LNCaP clone FGC (cell line): ENCODE measurements at places on chromosomes 11 and 22.
A peak's percentile ranks its signal among the peaks of the same experiment; 100 is the strongest.

DNA sequence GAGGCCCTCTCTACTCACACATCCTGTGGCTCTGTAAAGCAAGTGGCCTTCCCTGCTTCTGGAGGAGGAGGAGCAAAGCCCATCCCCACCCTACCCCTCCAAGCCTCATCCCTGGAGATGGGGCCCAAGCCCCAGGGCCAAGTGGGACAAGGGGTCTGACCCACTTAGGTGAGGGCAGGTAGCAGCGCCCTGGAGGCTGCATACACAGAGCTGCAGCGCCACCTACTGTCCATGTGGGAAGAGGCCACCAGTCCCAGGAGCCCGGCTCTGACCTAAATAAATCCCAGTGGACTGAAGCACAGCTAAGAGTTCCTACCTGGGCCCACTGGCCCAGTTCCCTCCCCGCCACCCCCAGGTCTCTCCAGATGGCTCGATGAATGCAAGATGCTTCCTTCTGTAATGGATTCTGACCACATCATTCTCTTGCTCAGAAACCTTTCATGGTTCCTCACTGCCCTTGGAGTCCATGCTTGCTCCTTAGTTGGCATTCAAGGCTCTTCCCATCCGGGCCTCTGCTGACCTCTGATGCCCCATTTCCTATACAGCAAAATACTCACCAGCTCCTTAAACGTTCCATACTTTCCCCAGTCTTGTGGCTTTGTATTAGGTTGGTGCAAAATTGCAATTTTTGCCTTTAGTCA, 62.1 kb downstream of the THAP12 start:
- peak; percentile 32 for DNase-seq

DNA sequence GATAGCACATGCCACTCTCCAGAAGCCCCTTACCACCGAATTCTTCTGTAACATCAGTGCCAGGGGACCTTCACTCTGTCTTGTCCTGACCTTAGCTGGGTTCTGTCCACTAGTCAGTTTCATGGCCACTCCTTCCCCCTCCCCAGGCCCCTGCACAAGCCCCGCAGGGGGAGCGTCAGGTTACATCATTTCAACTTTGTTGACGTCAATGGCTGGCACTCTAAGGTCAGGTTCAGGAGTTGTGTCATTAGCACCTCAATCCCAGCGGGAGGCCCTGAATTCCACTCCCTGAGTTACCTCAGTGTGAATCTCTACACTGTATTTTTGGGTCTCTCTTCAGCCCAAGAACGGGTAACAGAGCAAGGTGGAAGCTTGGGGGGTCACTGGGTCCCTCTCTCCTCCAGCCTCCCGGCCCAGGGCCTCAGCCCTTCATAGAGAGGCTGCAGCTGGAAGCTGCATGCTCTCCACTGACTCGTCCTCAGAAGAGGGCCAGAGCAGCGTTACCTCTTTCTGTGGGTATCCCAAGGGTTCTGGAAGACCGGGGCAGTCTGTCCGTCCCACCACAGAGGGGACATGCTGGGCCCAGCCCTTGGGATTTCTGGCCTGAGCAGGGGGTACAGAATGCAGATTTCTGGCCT, 10.3 kb downstream of the USH1C start:
- no peak for DNase-seq

DNA sequence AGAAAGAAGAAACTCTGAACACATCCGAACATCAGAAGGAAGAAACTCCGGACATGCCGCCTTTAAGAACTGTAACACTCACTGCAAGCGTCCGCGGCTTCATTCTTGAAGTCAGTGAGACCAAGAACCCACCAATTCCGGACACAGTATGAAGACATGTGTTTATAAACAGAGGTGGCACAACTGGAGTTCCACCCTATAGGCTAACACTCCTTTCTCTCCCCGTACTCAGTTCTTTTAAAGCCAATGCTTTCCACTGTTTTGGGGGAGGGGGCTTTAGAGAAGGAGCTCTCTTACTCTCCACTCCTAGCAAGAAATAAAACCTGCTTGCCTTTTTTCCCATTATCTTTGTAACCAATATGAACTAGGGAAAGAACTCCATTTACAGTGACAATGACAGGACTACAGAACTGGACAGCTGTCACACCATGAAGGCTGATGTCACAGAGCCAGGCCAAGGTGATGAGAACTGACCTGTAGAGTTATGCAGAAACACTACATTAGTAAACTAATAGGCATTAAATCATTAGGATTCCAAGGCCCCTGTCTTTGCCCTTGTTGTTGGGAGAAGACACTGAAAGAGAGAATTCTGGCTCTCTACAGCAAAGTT, 733 bp downstream of the TRIM5 start:
- DNase-seq, result no peak

DNA sequence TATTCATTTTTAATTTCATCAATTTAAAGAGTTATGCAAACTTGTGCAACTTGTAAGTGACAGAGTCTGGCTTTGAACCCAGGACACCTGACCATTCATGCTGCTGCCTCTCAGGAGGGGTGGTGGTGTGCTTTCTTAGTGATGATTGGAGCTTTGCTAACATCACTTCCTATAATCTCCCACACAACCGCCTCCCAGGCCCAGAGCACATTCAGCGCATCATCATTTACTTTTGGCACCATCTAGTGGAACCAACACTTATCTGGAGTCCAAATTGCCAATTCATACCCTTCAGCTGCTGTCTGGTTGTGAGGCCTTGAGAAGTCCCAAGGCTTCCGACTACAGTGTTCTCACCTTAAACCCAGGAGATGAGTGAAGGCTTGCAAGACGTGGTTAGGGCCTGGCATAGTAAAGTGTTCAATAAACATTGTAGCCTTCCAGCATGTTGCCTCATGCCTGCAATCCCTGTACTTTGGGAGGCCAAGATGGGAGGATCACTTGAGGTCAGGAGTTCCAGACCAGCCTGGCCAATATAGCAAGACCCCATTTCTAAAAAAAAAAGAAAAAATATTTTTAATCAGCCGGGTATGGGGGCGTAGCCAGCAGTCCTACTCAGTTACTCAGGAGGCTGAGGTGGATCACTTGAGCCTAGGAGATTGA, 1.1 kb upstream of the TTLL1 start:
- peak; percentile 86 for DNase-seq

DNA sequence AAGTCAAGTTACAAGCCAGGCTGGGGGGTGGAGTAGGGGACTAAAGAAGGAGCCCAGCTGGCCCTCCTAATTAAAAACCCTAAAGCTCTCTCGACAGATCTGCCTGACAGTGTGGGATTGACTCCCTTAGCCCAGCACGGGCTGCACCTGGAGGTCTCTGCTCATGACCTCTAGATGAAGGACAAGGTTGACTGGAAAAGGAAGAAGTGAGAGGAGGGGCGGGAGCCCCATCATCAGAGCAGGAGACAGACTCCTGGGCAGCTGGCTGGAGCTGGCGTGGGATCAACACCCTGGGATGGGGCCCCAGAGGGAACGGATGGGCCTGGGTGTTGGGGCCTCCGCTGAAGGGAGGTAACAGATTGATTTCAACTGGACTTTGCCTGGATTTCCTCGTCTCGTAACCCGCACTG, 46.1 kb downstream of the RPUSD4 start:
- no peak for DNase-seq

DNA sequence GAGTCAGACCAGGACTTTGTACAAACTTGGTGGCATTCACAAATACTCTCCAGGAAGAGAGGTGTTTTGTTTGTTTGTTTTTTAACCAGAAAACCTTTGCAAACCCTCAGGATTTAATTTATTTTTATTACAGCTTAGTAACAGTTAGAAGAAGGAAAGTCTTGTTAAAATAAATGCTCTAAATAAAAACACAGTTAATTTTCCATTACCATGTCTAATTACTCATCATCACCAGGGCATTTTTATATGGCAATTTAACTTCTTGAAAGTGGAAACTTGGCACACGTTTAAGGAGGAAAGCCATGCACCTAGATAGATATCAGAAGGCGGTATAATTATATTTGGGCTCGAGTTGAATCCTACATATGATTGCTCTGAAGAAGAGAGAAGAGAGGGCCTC, 7.4 kb downstream of the BARX2 start:
- no peak for DNase-seq

GRCh38 chr11:33310720-33311500, 53.7 kb downstream of the HIPK3 start:
- DNase-seq, result no peak

- no peak for DNase-seq
Observed at GRCh38 chr11:914747-915501, 4.3 kb upstream of the CHID1 start.

DNA sequence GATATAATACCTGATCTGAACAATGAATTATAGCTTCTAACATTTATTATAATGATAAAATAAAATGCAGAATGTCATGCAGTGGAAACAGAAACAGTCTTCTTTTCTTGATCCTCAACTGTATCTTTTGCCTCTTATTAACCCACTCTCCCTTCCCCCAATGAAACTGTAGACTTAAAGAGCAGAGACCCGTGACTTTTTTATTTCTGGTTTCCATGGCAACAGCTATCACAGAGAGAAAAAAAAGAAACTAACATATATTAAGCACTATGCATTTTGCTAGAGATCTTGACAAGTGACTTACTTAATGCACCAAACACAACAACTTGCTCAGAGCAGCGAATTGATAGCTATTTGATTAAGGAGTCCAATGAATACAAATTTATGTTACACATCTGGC, 69.3 kb downstream of the RAB38 start:
- DNase-seq, result no peak

DNA sequence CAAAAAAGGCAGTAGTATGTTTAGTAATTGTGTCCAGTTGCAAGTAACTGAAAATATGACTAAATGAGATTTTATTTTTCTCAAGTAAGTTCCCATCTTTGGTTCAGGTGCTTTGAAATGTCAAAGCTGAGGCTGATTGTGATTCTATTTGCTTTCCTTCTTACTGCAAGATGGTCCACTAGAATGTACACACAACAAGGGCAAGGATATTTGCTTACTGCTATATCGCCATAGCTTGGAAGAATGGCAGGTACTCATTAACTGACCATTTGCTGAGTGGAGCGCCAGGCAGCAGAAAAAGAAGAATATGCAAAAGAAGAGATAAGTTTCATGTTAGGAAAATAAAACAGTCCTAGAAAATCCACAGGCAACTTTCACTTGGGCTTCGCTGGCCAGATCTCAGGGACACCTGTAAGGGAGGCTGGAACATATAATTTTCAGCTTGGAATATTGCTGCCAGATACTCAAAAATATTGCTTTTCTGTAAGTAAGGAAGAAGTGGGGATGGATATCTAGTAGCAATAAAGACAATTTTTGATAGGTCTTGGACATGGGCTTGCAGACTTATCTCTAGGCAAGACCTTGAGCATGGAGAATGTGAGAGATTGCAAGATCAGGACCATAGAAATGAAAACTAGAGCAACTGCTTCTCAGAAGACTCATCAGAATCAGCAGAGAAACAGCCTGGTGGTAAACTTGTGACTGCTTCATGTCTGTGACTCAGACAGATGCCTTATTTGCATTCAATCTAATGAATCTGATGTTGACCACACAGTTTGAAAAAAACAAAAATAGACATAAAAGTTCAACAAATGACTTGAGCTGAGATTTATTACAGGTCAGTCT, 44.8 kb upstream of the OR9Q1 start:
- no peak for DNase-seq

- DNase-seq, result no peak
Observed at GRCh38 chr22:26658161-26658560, 773 bp downstream of the MIAT start.

- DNase-seq, result no peak
Observed at GRCh38 chr11:23539556-23539955, 679.3 kb upstream of the CCDC179 start.

DNA sequence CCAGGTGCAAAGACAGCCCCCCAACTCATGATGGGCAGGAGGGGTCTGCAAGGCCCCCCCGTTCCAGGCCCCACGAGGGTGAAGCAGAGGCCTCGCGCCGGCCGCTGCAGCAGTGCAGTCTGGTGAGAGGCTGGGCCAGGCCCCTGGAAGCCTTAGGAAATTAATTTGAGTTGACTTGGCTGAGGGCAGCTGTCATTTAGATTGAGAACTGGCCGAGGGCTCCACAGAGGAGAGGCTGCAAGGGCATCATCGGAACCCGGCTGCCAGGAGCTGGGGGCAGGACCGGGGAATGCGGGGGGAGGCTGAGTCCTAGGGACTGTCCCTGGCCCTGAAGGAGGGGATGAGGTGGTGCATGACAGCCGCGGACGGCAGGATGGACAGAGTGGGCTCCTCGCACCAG, 39.9 kb downstream of the MN1 start:
- DNase-seq, result no peak

DNA sequence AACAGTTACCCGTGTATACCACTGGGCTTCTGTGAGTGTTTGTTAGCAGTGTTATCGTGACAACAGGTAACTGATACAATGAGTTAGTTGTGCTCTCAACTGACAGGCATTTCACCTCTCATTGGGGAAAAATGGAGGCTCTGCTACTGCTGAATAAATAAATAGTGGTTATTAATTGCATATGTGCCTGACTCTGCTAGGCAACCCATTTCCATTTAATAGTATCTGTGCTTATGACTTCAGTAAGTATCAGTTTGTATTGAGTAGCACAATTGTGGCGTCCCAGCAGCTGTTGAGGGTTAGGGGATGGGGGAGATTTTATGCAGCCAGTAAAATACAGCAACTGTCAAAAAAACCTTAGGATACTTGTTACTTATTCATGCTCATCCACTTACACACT, 123.4 kb upstream of the SEZ6L start:
- DNase-seq, result no peak

DNA sequence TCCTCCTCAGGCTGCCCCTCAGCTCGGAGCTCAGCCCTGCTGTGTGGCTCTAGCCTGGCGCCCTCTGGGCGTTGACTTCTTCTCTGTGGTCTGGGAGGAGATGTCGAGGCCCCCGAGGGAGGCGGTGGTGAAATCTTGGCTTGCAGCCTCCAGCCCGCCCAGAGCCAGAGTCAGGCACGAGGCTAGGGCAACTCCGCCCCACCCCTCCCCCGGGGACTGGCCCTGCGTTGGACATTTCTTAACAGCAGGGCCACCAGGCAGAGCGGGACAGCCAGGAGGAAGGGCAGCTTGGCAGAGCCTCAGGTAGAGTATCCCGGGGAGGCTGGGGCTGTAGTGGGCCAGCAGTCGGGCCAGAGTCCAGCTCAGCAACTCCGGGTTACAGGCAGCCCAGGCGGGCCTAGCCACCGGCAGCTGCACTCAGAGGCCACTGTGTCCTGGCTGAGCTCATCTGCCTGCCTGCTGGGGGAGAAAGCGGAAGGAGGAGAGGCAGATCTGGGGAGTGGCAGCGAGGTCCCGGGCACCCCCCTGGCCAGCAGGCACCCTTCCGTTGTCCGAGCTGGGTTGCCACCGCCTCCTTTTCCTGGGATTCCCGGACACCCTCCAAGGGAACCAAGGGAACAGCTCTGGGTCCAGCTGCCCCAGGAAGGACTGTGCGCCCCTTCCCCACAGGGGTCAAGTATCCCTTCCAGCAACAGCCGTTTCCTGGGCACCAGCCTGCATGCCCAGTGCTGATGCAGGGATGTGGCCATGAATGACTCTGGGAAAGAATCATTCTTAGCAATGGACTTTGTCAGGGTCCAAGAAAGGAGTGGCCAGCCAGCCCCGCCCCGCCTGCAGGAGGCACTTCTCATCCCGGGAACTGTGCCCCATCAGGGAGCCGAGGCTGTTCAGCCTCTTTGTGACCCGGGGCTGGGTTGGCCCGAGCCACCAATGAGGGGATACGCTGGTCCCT, at the start of gene ALDH3B1:
ALDH3B1 (plus strand) TSS at position 238 of the 952 bp plus-strand sequence. CDS start 4,971 bp downstream, outside the sequence.
- no peak for DNase-seq
